ENCODE measurements at places on chromosomes 6 and 20.

DNA sequence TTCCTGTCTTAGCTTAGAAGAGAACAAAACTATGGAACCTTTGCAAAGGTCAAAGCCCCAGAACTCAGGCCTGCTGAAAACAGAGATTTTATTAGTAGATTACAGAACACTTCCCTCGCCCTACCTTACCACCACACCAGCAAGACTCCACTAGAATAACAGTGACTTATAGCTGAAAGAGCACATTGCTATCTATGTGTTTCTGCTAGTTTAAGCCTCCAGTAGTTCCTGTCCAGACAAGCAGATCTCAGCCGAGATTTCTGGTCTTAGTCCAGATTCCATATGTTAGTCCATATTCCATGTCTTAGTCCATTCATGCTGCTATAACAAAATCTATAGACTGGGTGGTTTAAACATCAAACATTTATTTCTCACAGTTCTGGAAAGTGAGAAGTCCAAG is 412.3 kb upstream of the ID4 start:
- no peak for DNase-seq

DNA sequence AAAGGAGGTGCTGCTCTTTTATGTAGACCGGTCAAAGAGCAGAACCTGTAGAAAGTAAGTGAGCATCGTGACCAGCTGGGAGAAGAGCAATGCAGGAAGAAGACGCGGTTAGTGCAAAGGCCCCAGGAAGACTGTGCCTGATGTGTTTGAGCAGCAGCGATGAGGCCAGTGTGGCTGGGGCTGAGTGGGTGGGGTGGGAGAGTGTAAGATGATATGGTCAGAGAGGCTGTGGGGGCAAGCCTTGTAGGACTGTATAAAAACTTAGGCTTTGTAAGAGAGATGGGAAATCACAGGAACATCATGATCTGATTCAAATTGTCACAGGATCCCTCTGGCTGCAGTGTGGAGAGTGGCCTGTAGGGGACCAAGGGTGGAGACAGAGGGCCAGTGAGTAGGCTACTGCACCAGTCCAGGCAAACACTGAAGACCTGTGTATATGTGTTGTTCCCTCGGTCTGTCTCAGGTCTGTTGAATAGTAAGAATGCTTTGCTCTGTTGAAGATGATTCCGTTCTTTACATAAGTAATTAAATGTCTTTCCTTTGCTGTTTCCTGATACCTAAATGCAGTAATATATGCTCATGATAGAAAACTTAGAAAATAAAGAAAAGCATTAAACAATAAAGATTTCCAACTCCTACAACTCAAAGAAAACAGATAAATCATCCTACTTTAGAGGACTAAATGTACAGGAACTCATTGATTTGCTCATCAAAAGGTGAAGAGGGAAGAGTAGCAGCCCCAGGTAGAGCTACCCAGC is 23.6 kb upstream of the WFDC2 start:
- DNase-seq, result no peak

- DNase-seq, result no peak
These were observed 277.2 kb upstream of the HSF2 start for GRCh38 chr6:122122202-122122601.

- DNase-seq, result no peak
These were observed 9.9 kb downstream of the SNTA1 start for GRCh38 chr20:33433465-33434234.

DNA sequence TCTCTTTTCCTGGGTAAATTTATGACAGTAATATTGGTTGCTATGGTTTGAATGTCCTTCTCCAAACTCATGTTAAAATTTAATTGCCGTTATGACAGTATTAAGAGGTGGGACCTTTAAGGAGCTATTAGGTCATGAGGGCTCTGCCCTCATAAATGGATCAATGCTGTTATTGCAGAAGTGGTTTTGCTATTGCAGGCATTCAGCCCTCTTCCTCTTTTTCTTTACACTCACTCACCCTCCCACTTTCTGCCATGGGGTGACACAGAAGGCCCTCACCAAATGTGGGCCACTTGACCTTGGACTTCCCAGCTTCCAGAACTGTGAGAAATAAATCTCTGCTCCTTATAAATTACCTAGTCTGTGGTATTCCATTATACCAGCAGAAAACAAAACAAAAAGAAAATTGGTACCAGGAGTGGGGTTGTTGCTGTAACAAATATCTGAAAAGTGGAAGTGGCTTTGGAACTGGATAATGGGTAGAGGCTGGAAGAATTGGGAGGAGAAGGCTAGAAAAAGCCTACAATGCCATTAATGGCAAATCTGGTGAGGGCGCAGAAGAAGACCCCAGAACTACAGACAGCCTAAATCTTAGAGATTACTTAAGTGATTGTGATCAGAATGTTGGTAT is 24.8 kb upstream of the IGF2R start:
- DNase-seq, result no peak

All from HS-27A (cell line).